NCI-H1436 (cell line): ENCODE measurements at places on chromosomes 12 and 14.
A peak's percentile ranks its signal among the peaks of the same experiment; 100 is the strongest.

GRCh38 chr12:44465139-44465538, 411.0 kb downstream of the NELL2 start:
- no peak for DNase-seq

DNA sequence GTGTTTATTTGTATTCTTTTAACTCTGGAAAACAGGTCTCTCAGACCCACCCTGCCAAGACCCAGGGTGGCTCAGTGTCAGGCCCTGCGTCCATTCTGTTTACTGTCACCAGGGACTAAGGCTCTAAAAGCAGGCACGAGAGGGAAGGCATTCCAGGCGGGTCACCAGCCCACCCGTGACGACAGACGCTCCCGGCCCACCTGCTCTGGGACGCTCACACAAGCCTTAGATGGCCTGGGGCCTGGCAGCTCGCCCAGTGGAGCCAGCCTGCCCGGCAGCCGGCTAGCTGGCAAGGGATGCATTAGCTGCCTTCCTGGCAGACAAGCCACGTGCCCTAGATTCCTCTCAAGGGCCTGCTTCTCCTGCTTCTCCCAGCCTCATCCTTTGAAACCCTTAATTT, 9.2 kb upstream of the NUAK1 start:
- DNase-seq = no peak

DNA sequence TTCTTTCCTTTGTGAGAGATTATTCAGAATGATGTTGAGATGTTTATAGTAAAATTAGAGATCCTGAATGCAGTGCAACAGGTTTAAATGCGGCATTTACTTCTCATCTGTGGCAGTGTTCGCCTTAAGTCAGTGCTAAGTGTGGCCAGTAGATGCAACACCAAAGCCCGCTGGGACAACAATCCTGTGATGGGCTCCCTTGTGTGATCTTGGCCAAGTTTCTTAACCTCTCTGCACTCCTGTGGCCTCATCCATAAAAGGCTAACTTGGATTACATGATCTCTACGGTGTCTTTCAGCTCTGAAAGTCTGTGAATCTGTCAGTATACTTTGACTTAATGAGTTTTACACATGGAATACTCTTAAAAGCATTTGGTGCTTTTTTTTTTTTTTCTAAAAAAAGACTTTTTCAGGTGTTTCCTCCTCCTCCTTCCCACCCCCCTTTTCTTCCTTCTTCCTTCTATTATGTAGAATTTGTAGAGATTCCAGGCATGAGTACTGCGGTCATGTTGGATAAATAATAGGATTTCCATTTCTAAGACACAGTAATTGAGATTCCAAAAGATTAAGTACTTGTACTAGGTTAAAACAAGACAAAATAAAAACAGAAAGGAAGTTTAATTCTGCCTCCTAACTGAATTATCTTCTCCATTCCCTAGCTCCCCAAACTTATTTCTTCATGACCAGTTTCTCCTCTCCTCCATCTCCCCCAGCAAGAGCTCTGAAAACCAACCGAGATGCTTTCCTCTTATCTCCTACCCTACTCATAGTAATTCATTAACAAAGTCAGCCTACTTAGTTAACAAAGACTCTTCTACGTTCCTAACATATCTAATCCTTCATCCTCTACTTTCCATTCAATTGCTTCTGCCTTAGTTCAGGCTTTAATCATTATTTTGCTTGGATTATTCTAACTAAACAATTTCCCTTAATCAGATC, 42.2 kb upstream of the NAV3 start:
- no peak for DNase-seq

DNA sequence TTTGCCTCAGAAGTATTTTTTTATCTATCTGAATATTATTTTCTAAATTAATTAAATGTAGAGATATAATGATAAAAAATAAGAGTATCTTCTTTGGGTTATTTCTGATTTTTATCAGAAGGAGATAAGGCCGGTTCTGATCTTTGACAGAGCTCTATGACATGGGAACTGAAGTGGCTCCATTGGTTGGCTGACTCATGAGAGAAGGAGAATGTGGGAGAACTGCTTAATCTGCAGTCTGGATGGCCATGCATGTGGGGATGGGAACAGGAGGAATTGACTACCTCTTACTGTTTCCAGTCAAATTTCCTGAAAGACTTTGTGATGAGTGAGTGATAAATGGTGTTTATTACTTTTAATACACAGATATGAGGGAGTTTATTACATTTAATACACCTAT, 155.8 kb upstream of the ATP2B1 start:
- DNase-seq = no peak

GRCh38 chr14:50359631-50360030, 37.0 kb downstream of the CDKL1 start:
- DNase-seq = no peak

DNA sequence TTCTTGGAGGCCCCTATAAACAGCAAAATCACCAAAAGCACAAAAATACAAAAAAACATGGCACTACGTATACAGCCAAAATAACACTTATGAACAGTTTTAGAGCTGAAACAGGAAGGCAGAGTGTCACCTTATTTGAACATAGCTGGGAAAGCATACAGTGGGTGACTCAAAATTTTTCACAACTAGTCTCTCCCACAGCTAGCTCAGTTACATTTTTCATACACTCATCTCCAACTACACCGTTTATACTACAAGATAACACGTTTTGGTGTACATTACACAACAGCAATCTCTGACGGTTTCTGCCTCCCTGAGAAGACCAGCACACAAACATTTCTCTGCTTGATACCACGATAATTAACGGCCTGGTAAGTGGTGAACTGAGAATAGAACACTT, 2.9 kb downstream of the RAD52 start:
- DNase-seq = no peak

GRCh38 chr12:54373649-54374561, 9.6 kb upstream of the GPR84 start:
- DNase-seq = no peak

GRCh38 chr12:55745361-55746173, 2.6 kb downstream of the GDF11 start:
- DNase-seq = peak; percentile 94

- DNase-seq = peak; percentile 81
Observed at GRCh38 chr14:91413547-91414474, 3.8 kb downstream of the CCDC88C start.

DNA sequence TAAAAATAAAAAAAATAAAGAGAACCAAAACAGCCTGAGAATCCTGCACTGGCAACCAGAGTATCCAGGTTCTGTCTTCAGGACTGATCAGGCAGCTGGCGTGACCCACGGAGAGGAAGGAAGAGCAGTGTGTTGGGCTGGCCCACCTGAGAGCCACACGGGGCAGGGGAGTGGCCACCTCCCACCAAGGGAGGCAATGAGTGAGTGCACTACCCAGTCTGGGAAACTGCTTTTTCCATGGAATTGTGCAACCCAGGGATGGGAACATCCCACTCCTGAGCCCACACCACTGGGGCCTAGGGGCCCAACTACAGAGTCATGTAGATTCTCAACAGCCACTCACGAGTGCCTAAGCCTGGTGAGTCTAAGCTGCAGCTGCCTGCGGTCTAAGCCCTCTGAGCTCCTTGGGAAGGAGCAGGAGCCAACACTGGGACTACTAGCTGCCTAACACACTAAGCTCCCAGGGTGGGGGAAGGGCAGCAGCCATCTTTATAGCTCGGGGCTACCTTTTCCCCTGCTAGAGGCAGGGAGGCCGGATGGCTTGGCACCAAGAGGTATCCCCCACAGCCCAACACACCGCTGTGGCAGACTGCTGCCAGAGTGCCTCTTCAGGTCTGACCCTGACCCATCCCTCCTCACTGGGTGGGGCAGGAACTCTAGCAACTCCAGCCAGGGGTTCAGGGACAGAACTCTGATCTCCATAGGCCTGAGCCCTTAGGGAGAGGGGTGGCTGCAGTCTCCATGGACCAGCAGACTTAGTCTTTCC, 610.9 kb downstream of the RERGL start:
- DNase-seq = no peak

- no peak for DNase-seq
Observed at GRCh38 chr12:47033789-47034555, 45.4 kb upstream of the PCED1B start.

- DNase-seq = no peak
Observed at GRCh38 chr14:89637581-89637980, 220.5 kb upstream of the FOXN3 start.

DNA sequence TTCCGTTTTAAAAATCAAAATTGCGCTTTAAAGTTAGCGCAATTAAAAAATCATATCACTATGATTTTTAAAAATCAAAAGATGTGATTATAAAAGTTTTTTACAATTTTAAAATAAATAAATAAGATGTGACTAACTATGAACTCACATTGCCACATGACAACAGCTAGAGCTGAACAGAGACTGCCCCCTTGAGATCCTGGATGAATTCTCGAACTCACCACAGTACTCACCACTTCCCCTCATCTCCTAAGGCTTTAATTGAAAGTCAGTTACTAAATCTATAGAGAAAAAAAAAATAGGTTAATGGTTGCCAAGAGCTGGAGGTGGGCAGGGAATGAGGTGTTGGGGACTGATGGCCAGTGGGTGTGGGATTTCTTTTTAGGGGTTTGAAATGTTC, 384.2 kb downstream of the ZFP36L1 start:
- no peak for DNase-seq

DNA sequence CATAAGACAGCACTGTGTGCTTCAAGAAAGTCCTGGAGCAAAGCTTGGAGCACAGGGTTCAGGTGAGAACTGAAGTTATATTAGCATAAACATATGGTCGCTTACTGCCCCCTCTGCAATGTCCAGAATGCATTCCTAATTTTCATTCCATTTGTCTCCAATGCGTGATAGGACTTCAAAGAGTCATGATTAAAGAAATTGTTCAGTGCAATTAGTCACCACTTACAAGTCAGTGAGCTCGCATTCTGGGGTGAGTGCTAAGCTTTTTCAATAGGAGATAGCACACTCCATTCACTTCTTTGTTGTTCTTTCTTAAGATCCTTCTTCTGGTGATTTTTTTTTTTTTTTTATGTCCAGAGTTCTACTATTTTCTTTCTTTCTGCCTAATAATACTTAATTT, 398.4 kb downstream of the SYT1 start:
- no peak for DNase-seq

DNA sequence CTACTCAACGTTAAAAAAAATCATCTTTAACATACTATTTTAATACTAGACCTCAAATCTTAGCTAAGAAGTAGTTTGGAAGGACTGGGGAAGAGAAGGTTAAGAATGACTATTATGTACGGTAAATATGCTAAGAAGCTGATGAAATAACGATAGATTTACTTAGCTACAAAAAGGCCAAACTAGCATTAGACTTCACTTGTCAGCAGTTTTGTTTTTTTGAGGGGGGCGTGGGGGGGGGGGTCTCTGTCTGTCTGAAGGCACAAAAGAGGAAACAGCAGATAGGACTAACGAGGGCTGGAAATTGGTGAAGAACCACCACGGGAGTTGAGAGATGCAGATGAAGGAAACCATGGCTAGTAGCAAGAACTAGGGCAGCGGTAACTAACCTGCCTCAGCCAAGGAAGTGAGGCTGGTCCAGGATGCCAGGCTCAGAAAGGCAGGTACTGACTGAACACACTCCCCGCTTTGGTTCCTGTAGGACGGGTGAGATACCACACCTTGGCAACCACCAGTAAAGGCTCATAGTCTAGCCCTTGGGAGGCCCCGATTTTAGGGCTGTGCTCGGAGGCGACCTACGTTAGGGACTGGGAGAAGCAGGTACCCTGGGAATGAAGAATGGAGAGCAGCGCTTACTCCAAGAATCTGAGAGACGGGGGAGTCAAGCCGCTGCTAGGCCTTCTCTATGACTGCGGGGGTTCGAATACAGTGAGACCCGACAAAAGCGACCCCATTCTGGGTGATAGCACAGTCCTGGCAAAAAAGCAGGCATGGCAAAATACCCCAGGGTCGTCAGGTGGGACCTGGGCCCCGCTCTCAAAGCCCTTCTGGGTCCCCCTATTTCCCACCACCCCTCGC, 675 bp downstream of the NEDD8 start:
- DNase-seq = no peak

DNA sequence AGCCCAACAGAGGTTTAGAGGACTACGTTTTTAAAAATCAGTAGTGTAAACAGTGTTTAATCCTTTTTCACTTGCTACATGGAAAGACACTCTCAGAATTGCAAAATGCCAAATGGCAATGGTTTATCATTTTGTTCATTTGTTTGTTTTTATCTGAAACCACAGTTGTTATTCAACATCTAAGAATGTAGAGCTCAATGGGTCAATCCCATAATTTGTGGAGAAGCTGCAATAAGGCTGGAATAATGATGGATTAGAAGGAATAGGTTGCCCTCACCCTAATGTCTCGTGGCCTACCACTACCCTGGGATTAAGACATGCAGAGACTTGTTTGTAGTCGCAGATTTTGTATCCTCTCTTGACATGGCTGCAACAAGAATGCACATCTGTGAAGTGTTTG, 115.7 kb downstream of the LLPH start:
- DNase-seq = no peak

- DNase-seq = no peak
Observed at GRCh38 chr12:23950210-23950774, 822 bp upstream of the SOX5 start.

GRCh38 chr12:52416795-52417194, 10.7 kb upstream of the KRT82 start:
- DNase-seq = no peak

DNA sequence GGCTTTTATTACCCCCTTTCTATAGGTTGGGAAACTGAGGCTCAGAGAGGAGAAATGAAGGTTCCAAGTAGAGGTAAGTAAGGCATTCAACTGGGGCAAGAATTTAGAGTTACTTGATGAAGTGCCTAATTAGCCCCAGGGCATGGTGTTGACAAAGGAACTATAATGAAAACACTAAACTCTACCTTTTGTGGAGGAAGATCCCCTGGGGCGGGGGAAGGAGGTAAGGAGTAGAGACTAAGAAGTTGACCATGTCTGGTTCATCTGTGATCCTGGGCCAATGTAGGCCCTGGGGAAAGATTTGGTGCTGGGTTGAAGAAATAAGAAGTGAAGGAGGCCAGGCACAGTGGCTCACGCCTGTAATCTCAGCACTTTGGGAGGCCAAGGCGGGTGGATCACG, 16.2 kb upstream of the COX6A1 start:
- DNase-seq = no peak

DNA sequence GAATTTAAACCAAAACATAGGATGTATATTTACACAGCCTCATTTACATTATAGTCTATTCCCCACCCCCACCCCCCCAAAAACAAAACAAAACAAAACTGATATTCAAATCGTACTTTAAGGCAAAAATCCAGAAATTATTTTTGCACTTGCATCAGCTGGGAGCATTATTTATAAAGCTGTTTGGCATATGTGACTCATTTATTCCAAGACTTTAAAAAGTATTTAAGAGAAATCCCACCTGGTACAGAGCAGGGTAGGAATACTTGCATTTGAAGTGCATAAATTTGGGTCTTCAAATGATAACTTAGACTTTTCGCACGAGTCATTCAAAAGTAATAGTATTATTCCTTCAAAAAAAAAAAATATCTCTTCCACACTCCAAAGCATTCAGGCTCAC, 1.1 kb downstream of the KLHL28 start:
- DNase-seq = no peak

- DNase-seq = no peak
Observed at GRCh38 chr12:116592731-116593130, 33.5 kb downstream of the MAP1LC3B2 start.

DNA sequence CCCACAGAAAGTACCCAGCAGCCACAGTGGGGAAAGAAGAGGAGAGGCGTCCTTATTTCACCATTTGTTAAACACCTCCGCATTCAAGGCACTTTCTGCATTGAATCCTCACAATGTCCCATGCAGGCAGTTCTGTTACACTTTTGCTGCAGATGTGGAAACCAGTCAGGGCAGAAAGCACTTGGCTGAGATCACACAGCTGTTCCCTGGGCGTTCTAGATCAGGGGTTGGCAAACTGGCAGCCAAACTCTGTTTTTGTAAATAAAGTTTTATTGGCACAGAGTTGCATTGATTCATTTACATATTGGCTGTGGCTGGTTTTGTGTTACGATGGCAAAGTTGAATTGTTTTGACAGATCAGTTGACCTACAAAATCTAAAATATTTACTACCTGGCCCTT, 20.1 kb downstream of the FOXN4 start:
- DNase-seq = no peak
